ENCODE measurements at places on chromosomes 12 and 14.

DNA sequence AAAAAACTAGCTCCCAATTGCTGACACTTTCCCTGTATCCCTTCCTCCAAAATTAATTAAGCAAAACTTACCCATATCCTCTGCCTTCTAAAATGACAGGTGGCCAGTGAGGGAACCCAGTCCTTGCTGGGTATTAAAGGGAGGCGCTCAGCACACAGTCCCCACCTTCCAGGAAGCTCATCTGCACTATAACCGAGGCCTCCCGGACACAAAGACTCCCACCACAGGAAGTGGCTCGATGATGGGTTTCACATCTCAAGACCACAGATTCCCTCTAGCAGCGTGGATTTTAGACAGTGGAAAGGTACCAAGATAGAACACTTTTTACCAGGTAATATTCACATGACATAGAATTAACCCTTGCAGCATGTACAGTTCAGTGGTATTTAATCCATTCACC lies 126.8 kb upstream of the NCOR2 start:
- DNase-seq: no peak

DNA sequence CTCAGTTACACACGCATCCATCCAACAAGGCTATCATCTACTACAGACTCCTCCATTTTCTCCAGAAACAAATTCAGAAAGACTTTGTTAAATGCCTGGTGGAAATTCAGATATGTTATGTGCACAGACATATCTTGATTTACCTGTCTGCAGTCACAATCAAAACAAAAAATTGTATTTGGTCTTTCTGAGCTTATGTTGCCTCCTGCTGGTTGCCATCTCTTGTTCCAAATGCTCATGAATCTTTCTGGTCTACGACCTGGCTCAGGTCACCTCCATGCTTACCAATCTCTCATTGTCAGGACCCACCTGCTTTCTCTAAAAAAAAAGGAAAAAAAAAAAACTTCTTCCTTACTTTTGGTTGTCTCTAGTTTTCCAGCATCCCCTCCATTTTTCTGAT lies 169.2 kb upstream of the PLXNC1 start:
- no peak for DNase-seq

- DNase-seq: no peak
Measured at GRCh38 chr12:110109837-110110535, 14.2 kb upstream of the IFT81 start.

DNA sequence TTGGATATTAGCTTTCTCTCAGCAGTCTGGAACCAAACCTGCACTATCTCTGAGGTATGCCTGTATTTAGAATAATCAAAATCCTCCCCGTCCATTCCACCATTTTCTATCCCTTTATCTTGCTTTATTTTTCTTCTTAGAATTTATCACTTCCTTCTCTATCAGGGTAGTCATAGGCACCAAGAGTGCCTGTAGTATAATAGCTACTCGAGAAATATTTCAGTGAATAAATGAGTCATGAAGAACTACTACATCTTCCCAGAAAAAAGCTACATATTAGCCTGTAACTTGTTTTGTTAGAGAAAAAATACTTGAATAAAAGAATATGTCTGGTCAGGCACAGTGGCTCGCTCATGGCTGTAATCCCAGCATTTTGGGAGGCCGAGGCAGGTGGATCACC lies 4.3 kb downstream of the SLC2A14 start:
- no peak for DNase-seq

- DNase-seq: no peak
Measured at GRCh38 chr12:44509471-44509870, 366.6 kb downstream of the NELL2 start.

GRCh38 chr12:82504409-82504808 lies 146.1 kb downstream of the METTL25 start:
- DNase-seq: no peak

Measured in posterior cingulate gyrus (tissue), 11 donors.